Uterus (tissue), 4 donors: ENCODE measurements at places on chromosomes 2 and 18.

DNA sequence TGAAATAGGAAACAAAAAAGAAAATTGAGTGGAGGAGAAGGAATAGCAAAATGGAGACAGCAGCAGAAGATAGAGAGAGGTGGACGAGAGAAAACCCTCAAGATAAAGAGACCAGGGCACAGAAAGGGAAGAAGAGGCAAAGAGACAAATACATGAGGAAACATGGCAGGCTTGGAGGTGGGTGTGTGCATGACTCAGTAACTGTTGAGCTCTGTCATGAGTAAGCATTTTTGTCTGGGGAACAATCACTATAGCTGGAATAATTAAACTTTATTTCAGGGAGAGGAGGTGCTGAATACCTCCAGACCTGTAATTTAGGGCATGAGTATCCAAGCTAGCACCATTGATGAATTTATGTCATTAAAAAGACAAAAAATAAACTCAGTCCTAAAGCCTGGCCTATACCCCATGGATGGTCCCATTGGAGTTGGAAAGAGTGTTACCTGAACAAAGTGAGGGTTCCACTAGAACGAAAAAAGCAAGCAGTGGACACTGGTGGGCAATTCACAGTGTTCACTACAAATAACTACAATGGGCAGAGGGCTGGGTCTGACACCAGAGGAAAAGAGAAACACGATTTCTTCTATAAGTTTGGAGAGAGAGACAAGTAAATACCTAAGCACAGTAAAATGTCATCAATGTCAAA lies 145.5 kb downstream of the ADCYAP1 start:
- H3K27me3 ChIP-seq: no peaks in the 10 kb centered on the region
- no peaks in the 10 kb centered on the region for H3K4me1 ChIP-seq
- H3K36me3 ChIP-seq: no peaks in the 10 kb centered on the region
- no peak overlapping the region for H3K4me3 ChIP-seq

DNA sequence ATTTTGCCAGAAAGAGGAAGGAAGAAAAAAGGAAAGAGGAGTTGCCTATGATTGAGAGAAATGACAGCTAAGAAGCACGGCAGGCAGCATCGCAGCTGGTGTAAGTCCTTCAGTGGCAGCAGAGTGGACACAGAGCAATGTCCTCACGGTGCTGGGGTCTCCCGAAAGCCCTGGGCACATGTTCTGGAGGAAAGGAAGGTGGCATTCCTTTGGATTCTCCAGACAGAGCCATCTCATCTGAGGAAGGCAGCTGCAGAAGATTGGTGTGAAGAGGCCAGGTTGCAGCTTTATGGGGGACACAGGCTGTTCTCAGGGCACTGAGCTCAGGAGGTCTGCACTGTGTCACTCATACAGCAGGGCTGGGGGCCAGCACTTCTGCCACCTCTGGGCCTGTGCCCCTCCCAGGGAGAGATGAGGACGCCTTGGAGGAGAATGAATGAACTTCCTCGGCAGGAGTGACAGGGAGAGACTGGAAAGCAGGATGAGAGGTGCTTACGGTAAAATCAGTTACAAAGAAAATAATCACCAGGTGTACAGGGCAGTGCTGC lies 252.0 kb upstream of the MYT1L start:
- H3K36me3 ChIP-seq: no peaks in the 10 kb centered on the region
- H3K4me3 ChIP-seq: no peak overlapping the region
- no peak overlapping the region for H3K27ac ChIP-seq
- H3K4me1 ChIP-seq: no peaks in the 10 kb centered on the region
- no peak for DNase-seq

DNA sequence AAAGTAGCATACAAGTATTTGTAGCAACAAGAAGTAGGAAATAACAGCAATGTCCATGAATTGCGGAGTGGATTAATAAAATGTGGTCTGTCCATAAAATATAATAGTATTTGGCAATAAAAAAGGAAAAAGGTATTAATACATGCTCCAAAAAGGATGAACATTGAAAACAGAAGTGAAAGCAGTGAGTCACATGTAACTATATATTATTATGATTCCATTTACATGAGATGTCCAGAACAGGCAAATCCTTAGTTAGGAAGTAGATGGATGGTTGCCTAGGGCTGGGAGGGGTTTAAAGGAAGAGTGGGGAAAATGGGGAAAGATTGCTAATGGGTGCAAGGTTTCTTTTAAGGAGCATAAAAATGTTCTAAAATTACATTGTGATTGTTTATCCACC lies 44.5 kb downstream of the CCDC74A start:
- no peaks in the 10 kb centered on the region for H3K4me1 ChIP-seq
- no peak for DNase-seq
- no peak overlapping the region for H3K4me3 ChIP-seq
- no peak overlapping the region for H3K27ac ChIP-seq
- no peaks in the 10 kb centered on the region for H3K27me3 ChIP-seq

DNA sequence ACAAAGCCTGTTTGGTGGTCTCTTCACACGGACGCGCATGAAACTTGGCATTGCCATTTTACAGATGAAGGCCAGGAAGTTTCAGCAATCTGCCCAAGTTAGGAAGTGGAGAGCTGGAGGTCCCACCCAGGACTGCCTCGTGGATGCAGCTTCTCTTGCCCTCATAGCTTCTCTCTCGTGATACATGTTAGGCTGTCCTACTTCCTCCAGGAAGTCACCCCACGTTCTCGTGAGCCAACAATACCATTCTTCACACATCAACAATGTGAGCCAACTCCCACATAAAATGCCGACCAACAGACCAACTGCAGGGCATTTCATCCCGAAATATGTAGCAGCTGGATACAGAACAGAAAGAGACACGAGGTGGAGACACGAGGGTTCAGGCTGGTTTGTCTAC lies 85.3 kb downstream of the MREG start:
- no peak overlapping the region for H3K4me3 ChIP-seq
- DNase-seq: no peak
- no peak overlapping the region for H3K27ac ChIP-seq
- H3K4me1 ChIP-seq: no peaks in the 10 kb centered on the region
- H3K27me3 ChIP-seq: no peaks in the 10 kb centered on the region

DNA sequence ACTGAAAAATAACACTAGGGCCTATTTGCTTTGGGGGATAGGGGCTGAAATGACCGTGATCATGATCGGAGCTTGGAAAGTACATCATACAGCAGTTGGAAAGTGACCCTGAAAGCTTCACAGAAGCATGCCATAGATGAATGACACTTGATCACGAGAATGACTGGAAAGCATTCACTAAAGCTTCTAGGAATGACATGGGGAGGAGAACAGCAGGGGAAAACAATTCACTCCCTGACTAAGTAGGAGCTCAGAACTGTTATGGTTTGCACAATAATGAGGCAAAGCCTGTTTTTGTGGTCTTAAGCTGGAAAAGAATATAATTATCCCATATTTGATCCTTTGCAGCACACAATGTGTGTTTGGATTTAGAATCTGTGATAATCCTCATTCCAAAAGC lies 237.5 kb downstream of the NOL4 start:
- no peaks in the 10 kb centered on the region for H3K4me1 ChIP-seq
- no peaks in the 10 kb centered on the region for H3K36me3 ChIP-seq
- DNase-seq: no peak
- H3K4me3 ChIP-seq: no peak overlapping the region
- no peak overlapping the region for H3K27ac ChIP-seq

- H3K36me3 ChIP-seq: no peaks in the 10 kb centered on the region
- H3K4me3 ChIP-seq: no peak overlapping the region
- H3K4me1 ChIP-seq: no peaks in the 10 kb centered on the region
- DNase-seq: no peak
- no peaks in the 10 kb centered on the region for H3K27me3 ChIP-seq
- no peak overlapping the region for H3K27ac ChIP-seq
These were observed 22.6 kb downstream of the CHMP1B start for GRCh38 chr18:11873670-11874340.

- no peaks in the 10 kb centered on the region for H3K36me3 ChIP-seq
- no peaks in the 10 kb centered on the region for H3K27me3 ChIP-seq
- DNase-seq: no peak
- H3K27ac ChIP-seq: no peak overlapping the region
These were observed 39.1 kb downstream of the STK17B start for GRCh38 chr2:196131949-196132925.

- no peaks in the 10 kb centered on the region for H3K36me3 ChIP-seq
- H3K4me3 ChIP-seq: no peak overlapping the region
- H3K4me1 ChIP-seq: no peaks in the 10 kb centered on the region
- H3K27ac ChIP-seq: no peak overlapping the region
These were observed 144.4 kb downstream of the PIEZO2 start for GRCh38 chr18:11004951-11005350.

- H3K4me3 ChIP-seq: peak overlapping the region; percentile 89
- DNase-seq: no peak
- H3K27ac ChIP-seq: no peak overlapping the region
- no peaks in the 10 kb centered on the region for H3K4me1 ChIP-seq
- H3K36me3 ChIP-seq: no peaks in the 10 kb centered on the region
These were observed 26.3 kb upstream of the TMEM182 start for GRCh38 chr2:102735416-102736109.

DNA sequence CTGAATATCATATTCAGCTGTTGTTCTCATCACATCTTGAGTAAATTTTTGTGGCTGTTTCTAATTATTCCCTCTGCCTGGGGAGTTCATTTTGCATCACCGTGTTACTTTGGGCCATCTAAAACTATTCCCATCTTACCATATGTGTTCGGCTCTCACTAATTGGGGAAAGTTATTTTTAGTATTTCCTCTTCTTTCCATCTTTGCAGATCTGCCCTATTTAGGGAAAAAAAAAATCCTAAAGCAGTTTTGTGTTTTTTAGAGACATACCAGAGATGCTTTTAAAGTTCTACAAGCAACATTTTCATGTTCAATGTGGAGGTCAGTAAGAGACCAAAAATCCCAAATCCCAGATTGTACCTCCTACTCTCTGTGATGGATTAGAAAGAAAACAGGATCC lies 111.3 kb upstream of the NDUFV2 start:
- no peak for DNase-seq
- H3K36me3 ChIP-seq: no peaks in the 10 kb centered on the region
- H3K4me3 ChIP-seq: no peak overlapping the region
- no peaks in the 10 kb centered on the region for H3K27me3 ChIP-seq

DNA sequence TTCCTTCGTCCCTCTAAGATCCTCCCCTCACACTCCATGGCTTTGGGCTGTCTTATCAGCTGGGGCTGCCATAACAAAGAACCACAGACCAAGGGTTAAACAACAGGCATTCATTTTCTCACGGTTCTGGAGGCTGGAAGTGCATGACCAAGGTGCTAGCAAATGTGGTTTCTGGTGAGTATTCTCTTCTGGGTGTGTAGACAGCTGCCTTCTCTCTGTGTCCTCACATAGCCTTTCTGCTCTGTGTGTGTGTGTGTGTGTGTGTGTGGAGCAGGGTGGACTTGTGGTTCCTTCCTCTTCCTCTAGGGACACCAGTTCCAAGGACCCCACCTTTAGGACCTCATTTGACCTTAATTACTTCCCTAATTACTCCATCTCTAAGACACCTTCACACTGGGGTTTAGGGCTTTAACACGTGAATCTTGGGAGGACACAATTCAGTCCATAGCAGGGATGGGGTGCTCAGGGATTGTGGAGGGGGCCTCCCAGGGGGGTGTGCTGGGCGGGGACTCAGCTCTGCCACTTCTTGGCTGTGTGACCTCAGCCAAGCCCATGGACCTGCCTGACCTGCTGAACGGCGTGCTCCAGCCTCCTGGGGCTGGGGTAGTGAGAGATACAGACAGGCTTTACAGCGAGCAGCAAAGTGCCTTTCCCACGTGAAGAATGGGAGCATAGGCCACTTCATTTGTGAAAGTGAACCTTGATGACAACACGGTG lies 38.0 kb downstream of the ACKR3 start:
- no peak overlapping the region for H3K4me3 ChIP-seq
- H3K36me3 ChIP-seq: no peaks in the 10 kb centered on the region
- no peaks in the 10 kb centered on the region for H3K4me1 ChIP-seq

GRCh38 chr2:192044496-192044895 lies 150.2 kb downstream of the TMEFF2 start:
- no peaks in the 10 kb centered on the region for H3K4me1 ChIP-seq
- no peak overlapping the region for H3K4me3 ChIP-seq
- H3K27ac ChIP-seq: no peak overlapping the region
- no peaks in the 10 kb centered on the region for H3K27me3 ChIP-seq

DNA sequence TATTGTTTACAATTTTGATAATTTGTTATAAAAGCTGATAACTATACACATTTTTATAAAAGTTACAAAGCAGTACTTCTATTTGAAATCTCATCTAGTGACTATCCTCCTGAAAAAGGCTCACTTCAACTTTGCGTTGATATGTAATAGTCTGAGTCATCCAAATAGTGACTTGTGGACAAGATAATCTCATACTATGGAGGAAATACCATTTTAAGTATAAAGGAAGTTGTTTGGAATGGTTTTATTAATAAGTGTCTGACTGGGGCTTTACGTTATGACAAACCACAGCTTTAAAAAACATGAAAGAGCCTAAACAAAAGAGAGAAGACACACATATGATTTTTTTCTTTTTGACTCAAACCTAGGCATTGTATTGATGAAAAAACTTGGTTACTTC lies 272.3 kb upstream of the COL3A1 start:
- no peaks in the 10 kb centered on the region for H3K4me1 ChIP-seq
- no peaks in the 10 kb centered on the region for H3K27me3 ChIP-seq
- DNase-seq: no peak
- no peak overlapping the region for H3K27ac ChIP-seq
- H3K36me3 ChIP-seq: no peaks in the 10 kb centered on the region
- no peak overlapping the region for H3K4me3 ChIP-seq

- no peak for DNase-seq
- no peaks in the 10 kb centered on the region for H3K36me3 ChIP-seq
- H3K27ac ChIP-seq: peak overlapping the region; percentile 98
- H3K4me3 ChIP-seq: peak overlapping the region; percentile 55
- no peaks in the 10 kb centered on the region for H3K4me1 ChIP-seq
These were observed 961 bp downstream of the RBM43 start for GRCh38 chr2:151260573-151261230.

DNA sequence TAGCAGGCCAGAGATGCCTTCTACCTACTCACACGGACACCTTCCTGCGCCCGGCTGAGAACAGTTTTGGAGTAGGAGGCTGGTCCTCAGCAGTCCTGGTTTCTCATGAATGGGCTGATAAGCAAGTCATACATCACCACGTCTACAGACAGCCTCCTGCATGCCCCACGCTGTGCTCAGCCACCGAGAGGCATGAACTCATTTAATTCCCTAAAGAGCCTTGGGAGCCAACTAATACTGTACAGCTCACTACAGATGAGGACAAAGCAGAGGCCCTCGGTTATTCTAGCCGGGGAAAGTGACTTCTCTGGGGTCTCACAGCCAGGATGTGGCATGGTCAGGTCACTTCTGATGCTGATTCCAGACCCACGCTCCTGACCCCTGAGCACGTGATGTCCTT lies 105.6 kb downstream of the TSHZ1 start:
- no peaks in the 10 kb centered on the region for H3K36me3 ChIP-seq
- no peak overlapping the region for H3K27ac ChIP-seq
- DNase-seq: no peak
